ENCODE measurements at places on chromosomes 12 and 14.

DNA sequence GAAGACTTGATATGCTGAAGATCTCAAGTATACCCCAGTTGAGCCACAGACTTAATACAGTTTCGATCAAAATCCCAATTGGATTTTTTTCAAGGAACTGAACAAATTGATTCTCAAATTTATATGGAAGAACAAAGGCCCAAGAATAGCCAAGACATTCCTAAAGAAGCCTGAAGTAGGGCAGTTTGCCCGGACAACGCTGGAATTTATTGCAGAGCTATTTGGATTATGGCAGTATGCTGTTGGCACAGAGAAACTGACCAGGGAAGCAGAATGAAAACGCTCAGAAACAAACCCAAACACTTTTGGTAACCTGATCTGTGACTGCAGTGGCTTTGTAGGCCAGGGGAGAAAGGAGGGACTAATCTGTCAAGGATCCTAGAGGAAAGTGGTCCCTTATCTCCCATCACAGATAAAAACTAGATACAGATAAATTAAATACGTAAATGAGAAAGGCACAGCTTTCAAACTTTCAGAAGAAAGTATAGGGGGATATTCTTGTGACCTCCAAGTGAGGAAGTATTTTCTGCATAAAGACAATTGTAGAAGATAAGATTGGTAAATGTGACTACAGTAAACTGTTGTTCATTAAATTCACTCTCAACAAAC lies 35.9 kb upstream of the GSC start:
- no peak for DNase-seq

GRCh38 chr12:124994437-124994975 lies 1.1 kb downstream of the BRI3BP start:
- DNase-seq, result no peak

GRCh38 chr12:28776220-28776619 lies 372.9 kb upstream of the FAR2 start:
- DNase-seq, result no peak

DNA sequence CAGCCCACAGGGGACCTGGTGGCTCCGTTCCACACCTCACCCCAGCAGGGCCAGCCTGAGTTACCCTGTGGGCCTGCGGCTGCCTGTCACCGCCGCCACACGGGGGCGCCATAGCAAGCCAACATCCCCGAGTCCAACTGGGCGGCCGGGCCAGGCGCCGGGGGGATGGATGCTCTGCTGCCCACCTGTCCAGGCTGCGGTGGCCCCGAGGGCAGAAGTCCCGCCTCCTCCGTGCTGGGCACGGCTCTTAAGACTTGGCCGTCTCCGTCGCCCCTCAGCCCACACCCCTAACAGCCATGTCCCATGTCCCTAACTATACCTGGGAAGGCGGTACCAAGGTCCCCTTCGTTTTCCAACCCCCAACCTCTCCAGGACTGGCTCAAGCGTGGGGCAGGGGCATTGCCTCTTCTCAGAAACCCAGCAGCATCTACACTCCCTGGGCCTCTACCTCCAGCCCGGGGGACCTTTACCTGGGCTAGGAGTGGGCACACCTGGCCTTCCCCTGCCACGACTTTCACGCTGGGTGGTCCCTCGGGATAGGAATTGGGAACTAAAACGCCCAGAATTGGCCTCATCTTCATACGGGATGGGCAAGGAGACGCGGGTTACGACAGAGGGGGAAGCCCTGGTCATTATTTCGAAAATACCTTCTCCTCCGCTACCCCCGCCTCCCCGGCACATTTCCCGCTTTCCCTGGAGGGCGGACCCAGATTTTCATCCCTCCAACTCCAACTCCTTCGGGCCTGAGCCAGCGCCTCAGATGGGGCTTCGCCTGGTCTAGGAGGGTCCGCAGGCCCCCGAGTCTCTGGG lies 1.1 kb upstream of the CYP46A1 start:
- peak; percentile 55 for DNase-seq

- no peak for DNase-seq
Measured at GRCh38 chr12:50676756-50677155, 87.1 kb upstream of the ATF1 start.

DNA sequence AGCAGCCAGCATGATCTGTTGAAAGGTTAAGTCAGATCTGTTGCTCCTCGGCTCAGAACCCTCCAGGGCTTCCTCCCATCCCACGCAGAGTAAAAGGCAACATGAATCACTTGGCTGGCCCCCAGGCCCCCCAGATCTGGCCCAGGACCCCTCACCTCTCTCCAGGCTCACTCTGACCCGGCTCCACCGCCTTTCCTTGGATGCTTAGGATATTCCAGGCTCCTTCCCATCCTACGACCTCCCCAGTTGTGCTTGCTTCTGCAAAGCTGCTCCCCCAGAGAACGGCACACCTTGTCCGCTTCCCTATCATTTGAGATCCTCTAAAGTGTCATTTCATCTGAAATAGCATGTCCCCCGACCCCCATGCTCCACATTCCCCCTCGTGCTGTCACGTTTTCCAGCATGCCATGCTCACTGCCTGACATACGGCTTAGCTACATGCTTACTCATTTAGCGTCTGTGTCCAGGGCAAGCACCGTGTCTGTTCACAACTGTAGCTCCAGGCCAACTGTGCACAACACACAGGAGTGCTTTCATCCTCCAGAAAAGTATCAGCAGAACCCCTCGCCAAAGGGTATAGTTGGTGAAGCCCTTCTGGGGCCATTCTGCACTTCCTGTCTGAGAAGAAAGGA lies 33.6 kb upstream of the BDKRB2 start:
- no peak for DNase-seq

GRCh38 chr14:57182760-57183503 lies 85.8 kb downstream of the EXOC5 start:
- peak; percentile 34 for DNase-seq

DNA sequence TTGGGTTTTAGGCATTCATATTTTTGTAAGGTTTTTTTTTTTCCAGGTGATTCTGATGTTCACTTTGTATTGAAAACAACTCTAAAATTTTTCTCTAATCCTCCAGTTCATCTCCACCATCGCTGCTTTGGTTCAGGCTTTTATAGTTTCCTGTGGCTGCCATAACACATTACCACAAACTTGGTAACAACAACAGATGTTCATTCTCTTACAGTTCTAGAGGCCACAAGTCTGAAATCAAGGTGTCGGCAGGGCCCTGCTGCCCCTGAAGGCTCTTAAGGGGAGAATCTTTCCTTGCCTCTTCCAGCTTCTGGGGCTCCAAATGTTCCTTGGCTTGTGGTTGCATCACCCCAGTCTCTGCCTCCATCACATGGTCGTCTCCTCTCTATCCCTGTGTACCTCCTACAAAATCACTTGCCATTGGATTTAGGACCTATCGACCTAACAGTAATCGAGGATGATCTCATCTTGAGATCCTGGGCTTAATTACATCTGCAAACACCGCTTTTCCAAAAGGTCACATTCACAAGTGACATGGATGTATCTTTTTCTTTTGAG lies 55.2 kb downstream of the PELI2 start:
- DNase-seq, result no peak

DNA sequence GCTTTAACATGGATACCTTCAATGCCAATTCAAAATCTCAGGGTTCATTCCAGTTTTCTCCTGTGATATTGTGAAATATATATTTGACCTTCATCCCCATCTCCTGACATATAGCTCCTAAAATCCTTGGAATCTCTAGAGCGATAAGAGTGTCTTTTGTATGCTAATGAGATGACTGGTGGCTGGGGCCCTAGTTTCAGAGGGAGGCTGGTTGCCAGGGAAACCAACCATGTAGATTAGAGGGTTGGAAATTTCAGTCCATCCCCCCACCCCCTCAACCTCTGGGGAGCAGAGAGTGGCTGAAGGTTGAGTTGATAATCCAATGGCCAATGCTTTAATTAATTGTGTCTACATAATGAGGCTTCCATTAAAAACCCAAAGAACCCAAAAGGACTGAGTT lies 59.4 kb downstream of the SDR9C7 start:
- DNase-seq, result no peak

DNA sequence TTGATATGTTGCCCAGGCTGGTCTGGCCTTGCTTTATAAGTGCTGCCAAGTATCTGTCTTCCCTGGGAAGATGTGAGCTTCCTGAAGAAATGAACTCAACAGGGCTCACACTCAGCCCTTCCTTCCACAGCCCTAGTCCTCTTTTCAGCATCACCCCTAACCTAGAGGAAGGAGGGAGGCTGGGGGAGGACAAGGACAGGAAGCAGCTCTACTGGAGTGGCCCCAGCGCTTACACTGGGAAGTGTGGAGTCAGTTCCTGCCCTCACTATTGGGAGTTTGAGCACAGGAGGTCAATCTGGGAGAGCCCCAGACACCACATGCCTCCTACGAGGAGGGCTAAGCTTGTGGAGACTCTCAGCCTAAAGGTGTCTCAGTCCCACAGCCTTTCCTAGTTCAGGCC lies 16.8 kb downstream of the GALNT6 start:
- no peak for DNase-seq

GRCh38 chr14:95667249-95667693 lies 19.0 kb upstream of the TCL1B start:
- peak; percentile 85 for DNase-seq

- no peak for DNase-seq
Measured at GRCh38 chr12:104197264-104197663, 18.3 kb upstream of the TXNRD1 start.

- DNase-seq, result no peak
Measured at GRCh38 chr12:49501895-49502294, 36.9 kb upstream of the KCNH3 start.

- DNase-seq, result no peak
Measured at GRCh38 chr14:56055511-56055910, 62.7 kb upstream of the PELI2 start.

DNA sequence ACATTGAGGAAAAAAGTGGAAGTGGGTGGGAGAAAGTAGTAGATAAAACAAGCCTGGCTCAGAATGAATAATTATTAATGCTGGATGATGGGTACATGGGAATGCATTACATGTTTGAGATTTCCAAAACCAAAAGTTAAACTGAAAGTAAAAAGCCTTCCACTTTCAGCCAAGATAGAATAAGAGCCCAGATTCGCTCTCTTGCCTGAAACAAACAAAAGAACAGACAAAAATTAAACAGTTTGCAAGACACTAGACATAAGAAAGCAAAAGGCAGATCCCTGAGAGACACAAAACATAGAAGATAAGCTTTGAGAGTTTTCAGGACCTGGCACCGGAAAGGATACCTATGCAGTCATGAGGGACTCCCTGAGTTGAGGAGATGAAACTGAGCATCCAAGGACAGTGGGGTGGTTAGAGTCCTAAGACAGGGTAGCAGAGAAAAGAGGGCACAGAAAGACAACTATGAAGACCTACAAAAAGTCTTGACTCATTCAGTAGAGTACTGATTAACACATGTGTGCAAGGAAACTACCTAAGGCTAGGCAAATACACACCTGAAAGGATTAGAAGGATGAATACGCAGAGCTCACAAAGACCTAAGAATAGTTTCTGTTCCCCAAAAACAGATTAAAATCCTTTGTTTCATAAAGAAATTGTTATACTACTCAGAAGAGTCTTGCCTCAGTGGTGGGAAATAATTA lies 54.1 kb downstream of the CEP83 start:
- no peak for DNase-seq

- no peak for DNase-seq
Measured at GRCh38 chr12:79934281-79935020, 446 bp downstream of the PPP1R12A start.

DNA sequence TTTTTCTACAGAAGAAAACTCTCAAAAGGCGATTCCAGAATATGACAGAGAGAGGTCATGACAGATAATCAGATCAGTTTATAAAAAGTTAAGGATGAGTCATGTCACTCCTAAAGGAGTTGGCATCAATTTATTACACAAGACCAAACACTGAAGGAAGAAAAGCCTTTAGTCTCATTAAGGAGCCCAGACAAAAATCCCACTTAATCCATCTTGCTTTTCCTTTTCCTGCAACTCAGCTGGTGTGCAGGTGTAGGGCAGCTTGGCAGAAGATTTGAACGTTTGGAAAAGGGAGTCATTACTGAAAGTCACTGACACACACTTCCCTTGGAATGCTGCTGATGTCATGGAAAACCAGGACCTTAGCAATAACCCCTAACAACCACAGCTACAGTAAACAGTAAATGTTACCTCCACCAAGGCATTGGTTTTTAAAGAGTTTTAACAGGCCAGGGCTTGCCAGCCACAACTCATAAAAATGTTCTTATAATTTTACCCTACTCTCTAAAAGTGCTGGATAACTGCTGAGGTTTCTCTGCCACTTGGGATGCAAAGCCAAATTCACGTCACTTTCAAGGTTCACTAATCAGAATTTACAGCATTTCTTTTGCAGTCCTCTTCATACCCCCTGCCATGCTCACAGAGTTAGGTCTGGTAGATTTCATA lies 320.6 kb downstream of the RAD51B start:
- peak; percentile 22 for DNase-seq

DNA sequence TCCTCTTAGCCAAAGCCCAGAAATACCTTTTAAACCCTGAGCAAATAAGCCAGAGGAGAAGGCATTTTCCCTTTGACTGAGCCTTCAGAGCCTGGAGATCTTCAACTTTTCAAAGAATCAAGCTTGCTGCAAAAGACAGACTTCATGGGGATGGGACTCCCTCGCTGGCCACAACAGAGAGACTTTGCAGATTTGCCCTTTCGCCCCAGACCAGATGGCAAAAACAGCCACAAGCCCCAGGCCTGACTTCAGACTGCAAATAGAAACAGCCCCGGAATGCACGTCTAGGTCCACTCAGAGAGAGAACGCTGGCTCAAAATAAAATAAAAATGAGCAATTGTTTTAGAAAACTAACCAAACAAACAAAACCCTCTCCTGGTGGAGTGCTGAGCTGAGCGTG lies 114.6 kb upstream of the MED13L start:
- no peak for DNase-seq

- no peak for DNase-seq
Measured at GRCh38 chr12:111693818-111694217, 8.0 kb downstream of the ACAD10 start.

DNA sequence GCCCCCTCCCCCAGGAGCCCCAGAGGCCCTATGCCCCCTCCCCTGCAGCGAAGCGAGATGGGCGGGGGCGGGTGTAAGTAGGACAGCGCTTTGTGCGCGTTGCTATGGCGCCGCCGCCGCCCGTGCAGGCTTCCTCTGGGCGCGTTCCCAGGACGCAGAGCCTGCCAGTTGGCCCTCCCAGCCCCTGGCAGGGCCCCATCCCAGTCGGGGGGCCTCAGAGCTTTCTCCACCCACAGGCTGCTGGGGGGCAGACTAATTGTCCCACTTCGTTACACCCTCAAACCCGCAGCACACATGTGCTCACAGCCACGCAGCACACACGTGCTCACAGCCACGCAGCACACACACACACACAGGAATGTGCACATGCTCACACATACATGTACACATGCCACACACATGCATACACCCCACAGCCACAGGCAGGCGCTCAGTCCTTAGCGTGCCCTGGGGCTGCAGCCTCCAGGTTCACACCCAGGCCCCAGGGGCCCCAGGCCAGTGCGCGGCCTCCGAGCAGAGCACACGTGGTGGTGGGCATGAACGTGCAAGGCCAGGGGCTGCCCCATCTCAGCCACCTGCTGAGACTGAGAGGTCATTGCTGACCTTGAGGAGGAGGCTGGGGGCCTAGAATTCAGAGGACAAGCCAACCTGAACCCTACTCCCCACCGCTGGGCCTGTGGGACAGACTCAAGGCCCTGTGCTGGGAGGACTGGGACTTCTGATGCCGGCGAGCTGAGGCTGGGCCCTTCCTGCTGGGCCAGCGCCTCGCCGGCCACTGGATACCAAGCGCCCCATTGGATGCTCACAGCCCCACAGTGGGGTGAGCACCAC lies 15.6 kb downstream of the TRMT61A start:
- peak; percentile 46 for DNase-seq

All from NCI-H1092 (cell line).